CD8-positive, alpha-beta T cell (primary cell): ENCODE measurements at places on chromosomes 5 and 9. TPM values are rescaled to one million over a fixed set of nuclear protein-coding genes. Genes with fewer than 3 reads are reported as not detected.

Gene CLIC3
- 7.6 TPM for total RNA-seq

Gene SIT1
- 11.0 TPM for total RNA-seq

Gene STX17
- 21.0 TPM for total RNA-seq

Gene RASEF
- total RNA-seq: not detected

Gene PTBP3
- total RNA-seq: 96.8 TPM

Gene SLC23A1
- total RNA-seq: not detected

Gene TMEM174
- total RNA-seq: not detected

Gene TLN1
- total RNA-seq: 129 TPM

Gene ANKRD34B
- total RNA-seq: not detected

Gene ZNF79
- 7.5 TPM for total RNA-seq

Gene TUSC1
- total RNA-seq: not detected
